ENCODE measurements at places on chromosomes 13 and 19. TPM values are rescaled to one million over a fixed set of nuclear protein-coding genes. Genes with fewer than 3 reads are reported as not detected.

Gene SIGLEC10
- polyA plus RNA-seq: not detected

Gene ACER1
- not detected for polyA plus RNA-seq

Gene CXCL17
- not detected for polyA plus RNA-seq

Gene ZNF814
- 11.7 TPM for polyA plus RNA-seq

Gene LILRA2
- not detected for polyA plus RNA-seq

Gene SHANK1
- 0.58 TPM for polyA plus RNA-seq

Gene MEF2B
- 0.20 TPM for polyA plus RNA-seq

- no peak for DNase-seq
Observed at GRCh38 chr13:112896736-112897602, 72.0 kb upstream of the MCF2L start.
